ENCODE measurements at places on chromosomes 3 and 15.

GRCh38 chr3:50502584-50503423 is 630 bp downstream of the CACNA2D2 start:
- DNase-seq = no peak

- no peak for DNase-seq
These were observed 182.2 kb downstream of the MEGF11 start for GRCh38 chr15:66071160-66071920.

GRCh38 chr3:124879337-124879680 is 7.9 kb downstream of the ITGB5 start:
- no peak for DNase-seq

DNA sequence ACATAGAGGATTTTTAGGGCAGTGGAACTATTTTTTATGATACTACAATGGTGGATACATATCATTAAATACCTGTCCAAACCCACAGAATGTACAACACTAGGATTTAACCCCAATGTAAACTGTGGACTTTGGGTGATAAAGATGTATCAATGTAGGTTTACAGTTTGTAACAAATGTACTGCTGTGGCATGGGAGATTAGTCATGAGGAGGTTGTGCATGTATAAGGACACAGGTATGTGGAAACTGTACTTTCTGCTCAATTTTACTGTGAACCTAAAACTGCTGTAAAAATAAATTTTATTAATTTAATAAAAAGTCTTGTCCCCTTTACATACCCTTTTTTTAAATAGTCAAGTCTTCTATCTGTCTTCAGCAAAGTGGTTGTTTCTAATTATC is 322.5 kb upstream of the EPHA3 start:
- no peak for DNase-seq

DNA sequence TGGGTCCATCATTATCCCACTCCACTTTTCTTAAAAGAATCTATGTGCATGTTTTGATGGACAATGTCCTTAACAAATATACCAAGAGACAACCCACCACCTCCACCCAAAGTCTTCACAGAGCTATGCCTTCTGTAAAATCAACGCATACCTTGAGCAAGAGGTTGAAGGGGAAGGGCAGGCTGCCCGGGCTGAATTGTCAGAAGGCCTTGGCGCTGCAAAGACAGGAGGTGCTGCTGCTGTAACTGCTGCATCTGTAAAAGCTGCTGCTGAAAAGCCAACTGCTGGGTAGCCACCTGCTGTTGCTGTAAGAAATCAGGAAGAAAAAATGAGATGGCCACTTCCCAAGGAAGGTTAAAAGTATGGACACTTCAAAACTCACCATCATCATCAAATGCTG is 536.7 kb downstream of the FOXP1 start:
- DNase-seq = no peak

GRCh38 chr3:58524326-58524888 is 12.6 kb downstream of the ACOX2 start:
- DNase-seq = no peak

DNA sequence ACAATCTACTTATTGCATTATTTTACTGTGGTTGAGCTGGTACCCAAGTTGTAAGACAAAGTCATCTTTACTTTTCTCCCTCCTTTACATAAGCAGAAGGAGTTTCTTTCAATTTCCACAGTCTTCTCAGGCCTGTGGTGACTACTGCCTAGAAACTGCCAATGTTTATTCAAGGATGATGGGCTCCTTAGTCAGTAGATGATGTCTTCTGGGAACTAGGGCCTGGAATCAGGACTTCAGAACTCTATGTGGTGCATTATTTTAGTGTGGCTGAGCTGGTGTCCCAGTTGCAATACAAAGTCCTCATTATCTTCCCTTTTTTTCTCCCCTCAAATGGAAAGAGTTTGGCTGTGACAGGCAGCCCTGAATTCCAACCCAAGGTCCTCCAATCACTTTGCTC is 1762.5 kb downstream of the SI start:
- peak; percentile 19 for DNase-seq

DNA sequence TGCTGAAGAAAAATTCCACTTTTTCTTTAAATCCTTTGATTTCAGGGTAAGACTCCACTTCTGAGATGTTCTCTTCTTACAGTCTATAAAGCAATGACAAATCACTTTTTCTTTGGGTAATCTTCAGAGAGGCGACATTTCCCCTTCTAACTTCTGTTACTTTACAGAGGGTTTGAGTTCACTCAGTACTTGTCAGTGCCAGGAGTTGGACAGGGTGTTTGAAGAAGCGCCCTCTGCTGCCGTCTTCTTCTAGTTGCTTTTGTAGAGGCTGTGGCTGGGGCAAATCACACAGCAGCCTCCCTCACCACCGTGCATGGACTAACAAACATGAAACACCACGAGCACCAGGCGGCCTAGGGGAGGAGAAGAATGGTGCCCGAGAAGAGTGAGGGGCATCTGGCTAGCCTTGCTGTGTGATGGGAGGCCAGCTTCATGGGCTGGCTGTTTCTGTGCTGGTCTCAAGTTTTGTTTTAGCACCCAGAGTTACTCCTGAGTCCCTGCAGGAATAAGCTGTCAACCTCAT is at the start of gene CD80:
TSS of gene CD80 (minus strand) at position 174 of the 523 bp plus-strand sequence. CDS start 1,886 bp downstream, outside the sequence.
- no peak for DNase-seq

GRCh38 chr3:99562138-99562537 is 76.3 kb upstream of the COL8A1 start:
- DNase-seq = no peak

- no peak for DNase-seq
These were observed 44.9 kb downstream of the ATP1B3 start for GRCh38 chr3:141921316-141921715.

DNA sequence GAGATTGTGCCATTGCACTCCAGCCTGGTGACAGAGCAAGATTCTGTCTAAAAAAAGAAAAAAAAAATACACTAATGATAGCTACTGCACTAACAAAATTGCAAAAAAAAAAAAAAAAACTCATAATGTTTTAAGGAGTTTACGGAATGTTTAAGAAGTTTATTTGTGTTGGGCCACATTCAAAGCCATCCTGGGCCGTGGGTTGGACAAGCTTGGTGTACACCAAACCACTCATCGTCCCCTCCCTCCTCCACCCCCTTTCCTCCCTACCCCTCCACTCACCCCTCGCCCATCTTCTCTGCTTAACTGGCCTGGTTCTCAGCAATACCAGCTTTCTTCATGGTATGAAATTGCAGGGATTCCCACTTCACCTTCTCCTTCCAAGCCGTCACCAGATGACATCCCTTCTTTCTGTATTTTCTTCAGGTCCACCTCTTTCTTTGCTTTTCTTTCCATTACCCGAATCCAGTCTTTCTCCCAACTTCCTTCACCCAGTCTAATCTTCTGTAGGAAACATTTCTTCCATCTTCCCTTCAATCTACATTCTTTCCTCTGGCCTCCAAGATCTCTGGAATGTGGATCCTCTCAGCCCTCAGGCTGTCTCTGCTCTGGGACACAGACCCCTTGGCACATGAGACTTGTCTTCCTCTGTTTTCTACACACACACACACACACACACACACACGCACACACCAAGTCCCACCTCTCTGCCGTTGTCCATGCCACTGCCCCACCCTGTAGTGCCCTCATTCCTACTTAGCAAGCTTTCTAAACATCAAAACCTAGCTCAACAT is 3.5 kb upstream of the MESP1 start:
- no peak for DNase-seq

DNA sequence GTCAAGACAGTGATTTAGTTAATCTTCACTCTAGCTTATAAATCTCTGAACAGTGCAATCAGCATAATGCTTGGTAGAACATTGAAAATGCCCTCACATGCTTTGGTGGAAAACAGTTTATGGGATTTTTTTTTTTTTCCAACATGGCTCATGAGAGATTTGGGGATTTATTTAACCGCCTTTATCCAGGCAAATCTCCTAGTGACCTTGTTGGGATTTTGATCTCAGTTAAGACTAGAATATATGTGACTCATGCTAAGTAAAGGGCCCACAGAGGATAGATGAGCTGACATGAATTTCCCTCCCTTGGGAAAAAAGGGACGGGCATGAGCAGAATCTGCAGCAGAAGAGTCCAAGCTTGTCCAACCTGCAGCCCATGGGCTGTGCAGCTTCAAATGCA is 18.7 kb downstream of the LRTM1 start:
- DNase-seq = no peak

- DNase-seq = no peak
These were observed 4.5 kb upstream of the LSG1 start for GRCh38 chr3:194676471-194676870.

GRCh38 chr15:63388511-63388910 is 6.9 kb upstream of the CA12 start:
- DNase-seq = no peak

- no peak for DNase-seq
These were observed 393.0 kb downstream of the IGSF11 start for GRCh38 chr3:118641608-118642007.

GRCh38 chr3:187750006-187750512 is 4.8 kb upstream of the BCL6 start:
- DNase-seq = no peak

DNA sequence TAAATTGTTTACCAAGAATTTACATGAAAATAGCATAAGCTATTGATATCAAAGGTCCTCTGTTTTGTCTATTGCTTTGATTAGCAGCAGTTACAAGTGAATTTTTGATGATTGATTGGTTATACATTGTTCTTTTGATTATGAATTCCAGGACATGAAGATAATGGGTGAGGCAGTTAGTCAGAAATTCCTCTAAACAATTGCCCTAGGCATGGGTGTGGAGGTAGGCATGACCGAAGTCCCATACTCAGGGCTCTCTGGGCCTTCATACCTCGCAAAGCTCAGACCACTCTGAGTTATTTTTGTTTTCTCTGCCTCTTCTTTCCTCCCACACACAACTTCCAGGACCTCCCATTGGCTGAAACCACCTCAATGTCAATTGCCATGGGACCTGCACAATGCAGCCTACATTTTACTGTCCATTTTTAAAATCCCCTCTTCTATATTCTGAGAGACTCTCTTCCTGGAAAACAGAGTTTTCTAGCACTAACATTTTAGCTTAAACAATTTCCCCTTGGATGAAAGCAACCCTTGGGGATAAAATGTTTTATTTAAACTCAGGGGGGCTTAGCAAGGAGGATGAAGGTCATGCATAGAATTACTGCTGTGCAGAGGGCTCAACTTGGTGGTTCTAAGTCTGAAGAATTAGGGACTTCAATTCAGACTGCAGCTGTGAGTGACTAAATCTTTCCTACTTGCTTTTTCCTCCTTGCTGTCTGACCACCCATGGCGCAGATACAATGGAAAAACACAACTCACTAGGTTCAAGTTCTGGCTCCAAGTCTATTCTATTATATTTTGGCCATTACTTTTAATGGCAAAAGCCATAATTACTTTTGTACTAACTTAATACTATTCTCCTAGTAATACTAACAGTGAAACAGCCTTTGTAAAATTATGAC is 594.8 kb downstream of the NTRK3 start:
- DNase-seq = no peak

DNA sequence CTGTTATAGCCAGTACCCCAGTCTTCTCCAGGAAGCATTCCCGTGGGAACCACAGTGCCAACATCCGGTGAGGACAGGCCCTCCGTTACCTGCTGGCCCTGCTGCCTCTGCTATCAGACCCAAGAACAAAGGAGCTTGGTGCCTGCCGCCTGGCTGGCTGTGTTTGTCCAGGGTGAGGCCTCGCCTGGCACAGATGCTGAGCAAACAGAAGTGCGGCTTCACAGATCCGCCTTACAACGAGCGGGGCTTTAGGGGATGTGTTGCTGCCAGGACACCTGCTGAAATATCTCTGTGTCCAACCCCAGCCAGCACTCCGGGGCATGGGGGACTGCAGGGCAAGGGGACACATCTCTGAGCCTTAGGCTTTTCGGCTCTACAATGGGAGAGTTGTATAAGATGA is 2.2 kb upstream of the EPHB3 start:
- no peak for DNase-seq

- no peak for DNase-seq
These were observed 18.6 kb upstream of the SENP7 start for GRCh38 chr3:101531473-101532086.
